Thoracic aorta (tissue), 2 donors: ENCODE measurements at places on chromosomes 3 and 15.

DNA sequence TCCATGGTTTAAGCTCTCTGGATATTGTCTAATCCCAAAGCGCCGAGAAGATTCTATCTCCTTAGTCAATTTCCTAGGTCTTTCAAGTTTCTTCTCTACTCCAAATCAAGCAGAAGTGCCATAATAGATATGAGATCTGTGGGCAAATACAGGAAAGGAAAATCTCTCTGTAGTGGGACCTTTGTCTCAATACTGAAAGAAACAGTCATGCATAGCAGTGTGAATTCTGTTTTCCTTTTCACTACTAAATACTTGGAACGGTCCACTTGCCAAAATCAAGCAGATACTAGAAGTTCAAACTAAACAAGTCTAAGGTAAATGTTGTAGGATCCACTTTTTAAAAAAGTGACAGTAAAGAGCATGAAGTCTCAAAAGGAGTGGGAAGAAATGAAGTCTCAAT, 236.6 kb downstream of the ZMAT3 start:
- no peak for DNase-seq

GRCh38 chr3:40088527-40089170, 220.9 kb upstream of the EIF1B start:
- no peak for DNase-seq

GRCh38 chr3:114760679-114761078, 386.4 kb downstream of the ZBTB20 start:
- no peak for DNase-seq

DNA sequence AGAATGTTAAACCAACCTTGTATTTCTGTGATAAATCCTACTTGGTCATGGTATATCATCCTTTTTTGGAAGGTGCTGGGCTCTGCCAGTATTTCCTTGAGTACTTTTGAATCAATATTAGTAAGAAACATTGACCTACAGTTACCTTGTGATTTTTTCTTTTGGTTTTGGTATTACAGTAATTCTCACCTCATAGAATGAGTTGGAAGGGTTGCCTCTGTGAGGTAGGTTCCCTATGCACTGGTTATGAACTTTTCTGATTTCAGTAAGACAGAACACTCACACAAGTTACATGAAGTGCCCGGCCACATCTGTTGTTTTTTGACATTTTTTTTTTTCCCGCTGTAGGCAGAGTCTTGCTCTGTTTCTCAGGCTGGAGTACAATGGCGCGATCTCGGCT, 20.0 kb downstream of the PCCB start:
- DNase-seq: no peak
